ENCODE measurements at places on chromosomes 1 and 21.

GRCh38 chr1:9732123-9732971 is 80.8 kb downstream of the PIK3CD start:
- DNase-seq = no peak

DNA sequence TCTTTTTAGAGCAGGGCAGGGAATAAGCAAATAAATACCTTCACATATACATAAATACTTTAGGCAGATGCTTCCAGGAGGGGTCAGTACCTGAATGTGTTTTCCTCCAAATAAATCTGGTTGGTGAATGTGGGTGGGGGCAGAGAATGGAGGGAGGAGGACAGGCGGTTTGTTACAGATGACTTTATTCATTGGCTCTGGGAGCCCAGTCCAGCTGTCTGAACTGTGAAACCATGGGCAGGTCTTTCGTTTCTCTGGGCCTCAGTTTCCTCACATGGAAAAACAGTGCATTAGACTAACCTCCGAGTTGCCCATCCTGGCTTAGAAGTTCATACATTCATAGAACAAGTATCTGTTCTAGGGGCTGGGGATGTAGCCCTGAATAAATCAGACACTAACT is 124.6 kb downstream of the IER5 start:
- DNase-seq = no peak

DNA sequence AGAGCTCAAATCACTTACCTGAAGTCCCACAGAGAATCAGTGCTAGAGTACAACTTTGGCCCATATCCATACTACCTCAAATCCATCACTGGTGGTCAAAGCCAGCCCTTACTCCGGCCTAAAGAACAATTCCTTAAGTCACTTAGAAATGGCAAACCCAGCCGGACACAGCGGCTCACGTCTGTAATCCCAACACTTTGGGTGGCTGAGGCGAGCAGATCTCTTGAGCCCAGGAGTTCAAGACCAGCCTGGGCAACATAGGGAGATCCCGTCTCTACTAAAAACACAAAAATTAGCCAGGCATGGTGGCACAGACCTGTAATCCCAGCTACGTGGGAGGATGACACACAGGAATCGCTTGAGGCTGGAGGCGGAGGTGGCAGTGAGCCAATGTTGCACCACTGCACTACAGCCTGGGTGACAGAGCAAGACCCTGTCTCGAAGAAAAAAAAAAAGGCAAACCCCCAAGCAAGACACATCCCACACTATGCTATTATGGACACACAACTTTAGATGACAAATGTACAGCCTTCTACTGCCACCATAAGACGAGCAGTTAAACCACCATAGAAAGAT is 24.0 kb downstream of the NPHP4 start:
- DNase-seq = no peak

DNA sequence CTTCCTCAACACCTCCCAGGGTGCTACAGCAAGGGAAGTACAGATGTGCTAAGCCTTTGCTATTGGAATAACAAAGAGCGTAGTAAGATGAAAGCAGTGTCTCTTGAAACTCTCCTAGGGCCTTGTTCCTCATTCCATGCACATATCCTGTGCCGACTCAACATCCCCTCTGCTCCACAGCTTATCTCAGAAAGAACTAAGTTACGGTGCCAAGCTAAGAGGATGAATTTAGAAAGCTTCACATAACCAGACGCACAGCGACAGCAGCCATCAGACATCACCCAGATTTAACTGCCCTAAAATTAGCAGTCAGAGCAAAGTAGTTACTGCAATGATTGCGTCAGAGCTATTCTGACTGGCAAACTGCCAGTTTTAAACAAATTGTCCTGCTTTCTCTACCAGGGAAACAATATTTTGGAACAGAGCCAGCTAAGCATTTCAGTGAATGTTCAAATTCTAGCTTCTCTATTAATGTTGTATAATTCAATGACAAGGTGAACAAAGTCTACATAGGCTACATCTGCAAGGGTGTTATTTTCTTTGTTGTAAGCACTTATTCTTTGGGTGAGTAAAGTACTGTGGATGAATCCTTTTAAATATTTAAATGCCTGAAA is 9.5 kb downstream of the SIPA1L2 start:
- peak; percentile 89 for DNase-seq

DNA sequence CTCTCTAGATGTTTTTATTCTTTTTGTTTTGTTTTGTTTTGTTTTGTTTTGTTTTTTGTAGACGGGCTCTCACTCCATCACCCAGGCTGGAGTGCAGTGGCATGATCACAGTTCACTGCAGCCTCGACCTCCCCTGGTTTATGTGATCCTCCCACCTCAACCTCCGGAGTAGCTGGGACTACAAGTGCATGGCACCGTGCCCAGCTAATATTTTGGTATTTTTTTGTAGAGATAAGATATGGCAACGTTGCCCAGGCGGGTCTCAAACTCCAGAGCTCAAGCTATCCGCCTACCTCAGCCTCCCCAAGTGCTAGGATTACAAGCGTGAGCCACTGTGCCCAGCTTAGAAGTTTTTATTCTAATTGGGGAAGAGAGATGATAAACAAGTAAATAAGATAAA is 13.3 kb upstream of the TP53BP2 start:
- no peak for DNase-seq

DNA sequence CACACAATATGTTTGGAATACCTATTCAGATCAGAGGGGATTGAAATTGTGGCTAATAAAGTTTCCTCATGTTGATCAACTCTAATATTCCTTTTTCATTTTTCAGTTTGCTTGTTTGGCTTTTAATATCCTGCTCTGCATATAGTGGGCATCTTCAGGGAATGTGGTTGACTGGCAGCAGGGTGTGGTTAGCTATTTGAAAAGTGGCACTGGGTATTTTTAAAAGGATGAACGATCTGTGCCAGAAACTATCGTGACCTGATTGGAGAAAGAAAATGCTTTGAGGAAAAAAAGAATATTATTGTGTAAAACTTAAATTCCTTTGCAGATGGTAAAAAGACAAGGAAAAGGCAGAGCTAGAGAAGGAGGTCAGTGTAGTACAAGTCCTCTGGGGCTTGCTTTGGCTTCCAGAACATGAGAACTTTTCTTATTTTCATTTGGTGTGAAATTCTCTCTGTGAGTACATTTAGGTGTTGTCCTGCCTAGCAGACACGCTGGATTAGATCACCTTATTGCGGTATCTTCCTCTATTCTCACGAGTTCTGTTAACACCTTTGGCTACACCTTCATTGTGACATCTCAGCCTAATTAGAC is 329.7 kb upstream of the SNX7 start:
- DNase-seq = no peak

- DNase-seq = no peak
Observed at GRCh38 chr1:100622966-100623762, 85.2 kb downstream of the GPR88 start.

DNA sequence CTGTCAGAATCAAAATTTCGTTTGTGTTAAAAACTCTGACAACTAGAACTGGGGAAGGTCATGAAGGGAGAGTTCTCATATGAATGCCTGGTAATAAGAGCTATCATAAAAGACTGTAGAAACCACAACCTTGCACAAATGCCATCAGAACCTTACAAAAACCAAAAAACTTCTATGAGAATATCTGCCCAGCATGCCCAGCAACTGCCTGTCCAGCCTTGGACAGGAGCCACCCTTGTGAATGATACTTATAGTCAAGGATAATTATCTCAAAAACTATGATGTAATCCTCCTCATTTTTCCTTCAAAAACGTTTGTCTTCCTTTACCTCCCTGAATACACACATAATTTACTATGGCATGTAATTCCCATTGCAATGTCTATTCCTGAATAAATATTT is 53.4 kb upstream of the C1orf185 start:
- DNase-seq = no peak

- DNase-seq = no peak
Observed at GRCh38 chr1:243964915-243965314, 86.2 kb upstream of the ZBTB18 start.

DNA sequence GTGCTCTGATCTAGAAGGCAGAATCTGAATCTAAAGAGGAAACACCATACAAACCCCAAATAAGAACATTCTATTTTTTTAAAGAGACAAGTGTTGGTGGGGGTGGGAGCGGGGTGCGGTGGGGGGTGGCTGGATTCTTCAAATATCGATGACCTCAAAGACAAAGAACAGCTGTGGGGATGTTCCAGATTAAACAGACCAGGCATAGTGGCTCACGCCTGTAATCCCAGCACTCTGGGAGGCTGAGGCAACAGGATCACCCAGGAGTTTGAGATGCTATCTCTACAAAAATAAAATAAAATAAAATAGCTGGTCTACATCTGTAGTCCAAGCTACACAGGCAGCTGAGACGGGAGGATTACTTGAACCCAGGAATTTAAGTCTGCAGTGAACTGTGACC is 5.0 kb downstream of the ATP1A4 start:
- DNase-seq = no peak

DNA sequence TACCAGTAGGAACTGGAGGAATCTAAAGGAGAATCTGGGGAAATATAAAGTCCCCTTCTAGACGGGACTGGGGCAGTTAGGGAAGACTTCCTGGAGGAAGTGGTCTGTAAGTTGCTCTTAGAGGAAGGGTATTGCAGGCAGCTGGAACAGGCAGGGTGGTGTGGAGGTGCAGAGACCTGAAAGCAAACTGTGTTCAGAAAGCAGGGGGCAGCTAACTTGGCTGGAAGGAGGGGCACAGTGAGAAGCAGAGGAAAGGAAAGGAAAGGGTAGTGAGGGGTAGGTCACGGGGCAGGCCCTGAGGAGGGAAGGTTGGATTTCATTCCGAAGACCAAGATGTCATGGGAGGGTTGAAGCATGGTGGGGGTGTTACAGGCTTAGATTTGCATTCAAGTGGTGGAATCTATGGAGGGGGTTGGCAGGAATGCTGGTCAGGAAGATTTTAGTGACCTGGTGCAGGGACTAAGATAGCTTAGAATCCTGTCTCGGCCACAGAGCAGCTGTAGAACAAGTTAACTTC is 240.7 kb downstream of the FOXD2 start:
- no peak for DNase-seq

DNA sequence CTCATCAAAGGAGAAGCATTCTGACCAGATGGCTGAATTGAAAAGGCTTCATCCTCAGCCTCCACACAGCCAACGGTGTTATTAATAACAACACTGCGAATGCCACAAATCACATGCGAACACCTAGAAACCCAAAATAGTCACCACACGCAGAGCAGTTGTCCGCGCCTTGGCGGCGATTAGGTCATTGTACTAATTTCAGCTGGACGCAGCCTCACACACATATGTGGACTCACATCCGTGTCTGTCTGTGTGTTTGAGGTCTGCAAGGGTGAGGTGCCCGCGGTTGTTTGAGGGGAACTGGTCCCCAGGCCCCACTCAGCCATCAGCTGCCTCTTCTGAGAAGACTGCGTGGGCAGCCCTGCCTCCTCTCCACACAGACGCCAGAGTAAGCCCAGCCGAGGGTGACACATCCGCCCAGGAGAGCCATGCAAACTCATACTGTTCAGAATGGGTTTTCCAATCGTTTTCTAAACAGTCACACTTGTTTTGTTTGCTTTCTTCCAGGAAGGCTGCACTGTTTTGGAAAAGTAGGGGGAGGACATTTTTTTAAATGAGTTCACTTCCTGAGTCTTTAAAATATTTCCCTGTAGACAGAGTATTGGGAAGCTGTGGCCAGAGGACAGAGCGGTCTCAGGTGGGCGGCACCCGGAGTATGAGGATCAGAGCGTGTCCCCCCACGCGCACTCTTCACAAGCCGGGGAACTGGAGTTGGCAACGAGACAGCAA is 53.4 kb downstream of the TOMM20 start:
- DNase-seq = peak; percentile 62

DNA sequence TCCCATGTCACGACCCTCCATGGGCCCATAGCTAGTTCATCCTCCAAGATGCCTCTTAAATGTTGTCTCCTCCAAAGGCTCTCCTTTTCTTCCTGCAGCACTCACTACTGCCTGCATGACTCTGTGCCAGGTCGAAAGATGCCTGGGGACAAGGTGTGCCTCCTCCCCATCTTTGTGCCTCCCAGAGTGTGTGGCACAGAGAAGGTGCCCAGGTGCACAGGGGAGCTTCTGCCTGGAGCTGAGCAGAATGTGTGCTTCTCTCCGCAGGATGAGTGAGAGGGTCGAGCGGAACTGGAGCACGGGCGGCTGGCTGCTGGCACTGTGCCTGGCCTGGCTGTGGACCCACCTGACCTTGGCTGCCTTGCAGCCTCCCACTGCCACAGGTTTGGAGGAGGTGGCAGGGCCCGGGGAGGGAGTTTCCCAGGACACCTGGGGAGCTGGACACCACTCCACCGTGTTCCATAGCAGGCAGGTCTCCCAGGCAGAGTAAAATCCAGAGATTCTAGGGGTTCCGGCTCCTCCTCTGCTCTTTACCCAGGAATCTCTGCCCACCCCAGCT is 6.9 kb upstream of the PPM1J start:
- DNase-seq = peak; percentile 12

DNA sequence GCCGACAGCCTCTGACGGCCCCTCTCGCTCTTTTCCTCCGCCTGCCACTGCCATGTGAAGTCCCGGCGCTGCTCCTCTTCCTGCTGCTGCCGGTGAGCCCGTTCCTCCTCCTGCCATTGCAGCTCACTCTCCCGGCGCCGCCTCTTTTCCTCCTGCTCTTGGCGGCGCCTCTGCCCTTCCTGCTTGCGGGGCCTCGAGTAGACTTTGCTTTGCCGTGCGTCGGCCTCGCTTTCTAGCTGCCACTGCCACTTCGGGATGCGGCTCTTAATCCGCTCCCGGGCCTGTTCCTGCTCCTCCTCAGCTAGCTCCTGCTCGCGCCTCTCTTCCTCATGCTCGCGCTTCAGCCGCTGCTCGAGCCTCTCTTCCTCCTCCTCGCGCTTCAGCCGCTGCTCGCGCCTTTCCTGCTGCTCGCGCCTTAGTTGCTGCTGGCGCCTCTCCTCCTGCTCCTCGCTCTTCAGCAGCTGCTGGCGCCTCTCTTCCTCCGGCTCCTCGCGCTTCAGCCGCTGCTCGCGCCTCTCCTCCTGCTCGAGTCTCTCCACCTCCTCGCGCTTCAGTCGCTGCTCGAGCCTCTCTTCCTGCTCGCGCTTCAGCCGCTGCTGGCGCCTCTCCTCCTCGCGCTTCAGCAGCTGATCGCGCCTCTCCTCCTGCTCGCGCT is 4.3 kb downstream of the TCHH start:
- DNase-seq = no peak

- no peak for DNase-seq
Observed at GRCh38 chr1:91015358-91015780, 6.5 kb downstream of the ZNF644 start.

GRCh38 chr1:91885213-91885715 is 687 bp downstream of the TGFBR3 start:
- DNase-seq = no peak

- no peak for DNase-seq
Observed at GRCh38 chr1:43152866-43153265, 19.2 kb downstream of the EBNA1BP2 start.

- no peak for DNase-seq
Observed at GRCh38 chr1:228428412-228428811, 11.8 kb upstream of the TRIM17 start.
